ENCODE measurements at places on chromosomes 16 and 17.

GRCh38 chr16:55572439-55572838, 6.0 kb downstream of the CAPNS2 start:
- DNase-seq, result no peak

- DNase-seq, result peak; percentile 19
Measured at GRCh38 chr16:1152123-1152638, 725 bp upstream of the CACNA1H start.

GRCh38 chr17:31156326-31156725, 61.5 kb downstream of the NF1 start:
- DNase-seq, result no peak

- DNase-seq, result no peak
Measured at GRCh38 chr17:20613905-20614304, 34.4 kb downstream of the CDRT15L2 start.

DNA sequence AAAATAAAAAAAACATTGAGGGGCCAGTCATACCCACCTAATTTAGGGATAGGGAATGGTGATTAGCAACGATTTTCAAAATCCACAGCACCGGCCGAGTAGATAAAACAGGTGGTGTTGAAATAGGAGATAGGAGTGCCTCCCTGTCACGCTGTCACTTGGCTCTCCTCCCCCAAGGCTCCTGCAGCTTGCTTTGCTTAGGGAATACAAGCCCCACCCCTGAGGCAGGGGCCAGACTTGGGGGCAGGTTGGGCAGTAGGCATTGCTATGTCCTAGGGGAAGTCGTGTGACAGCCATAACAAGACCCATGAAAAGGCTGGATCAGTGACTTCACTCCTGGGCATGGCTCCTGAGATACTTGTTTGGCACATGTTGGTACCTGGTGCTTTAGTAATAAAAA, 25.8 kb downstream of the POLR2A start:
- no peak for DNase-seq

- peak; percentile 47 for DNase-seq
Measured at GRCh38 chr17:66426397-66427033, 124.1 kb downstream of the PRKCA start.

- DNase-seq, result no peak
Measured at GRCh38 chr16:75695708-75696107, 5.6 kb downstream of the DUXB start.

GRCh38 chr16:77850636-77851333, 62.4 kb downstream of the VAT1L start:
- no peak for DNase-seq

- DNase-seq, result no peak
Measured at GRCh38 chr17:69637446-69638156, 223.1 kb downstream of the MAP2K6 start.

GRCh38 chr16:69453936-69454335, 29.5 kb downstream of the CYB5B start:
- no peak for DNase-seq

- no peak for DNase-seq
Measured at GRCh38 chr17:9932491-9932890, 27.4 kb upstream of the RCVRN start.

- DNase-seq, result no peak
Measured at GRCh38 chr17:29140631-29141513, 39.3 kb downstream of the MYO18A start.

- no peak for DNase-seq
Measured at GRCh38 chr17:51203838-51204237, 37.6 kb downstream of the NME2 start.

DNA sequence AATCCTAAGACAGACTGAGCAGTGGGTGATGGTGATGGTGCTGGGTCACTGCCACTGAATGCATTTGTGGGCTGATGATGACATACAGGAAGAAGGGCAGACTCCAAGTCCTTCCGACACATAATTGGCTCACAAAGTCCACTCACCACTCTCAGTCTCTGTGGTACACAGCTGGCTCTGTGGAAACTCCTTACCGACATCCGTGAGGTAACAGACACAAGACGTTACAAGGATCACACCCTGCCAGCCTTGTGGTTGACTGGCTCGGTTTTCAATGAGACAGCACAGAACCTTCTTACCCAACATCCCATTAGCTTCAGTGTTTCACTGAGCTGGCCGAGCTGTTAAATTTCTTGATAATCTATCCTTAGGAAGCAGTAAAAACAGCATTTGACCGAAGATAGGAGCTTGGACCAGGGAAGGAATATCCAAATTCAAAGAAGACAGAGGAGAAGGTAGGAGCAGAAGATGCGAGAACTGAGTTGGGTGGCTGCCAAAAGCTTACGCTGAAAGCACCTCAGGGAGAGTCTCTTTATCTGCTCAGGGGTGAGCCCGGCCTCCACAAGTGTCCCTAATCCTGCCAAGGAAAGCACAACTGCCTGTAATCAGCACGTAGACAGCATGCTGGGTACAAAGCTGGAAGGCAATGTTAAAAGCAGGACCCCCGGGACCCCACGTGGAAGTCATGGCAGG, 5.5 kb upstream of the MXRA7 start:
- no peak for DNase-seq

GRCh38 chr17:39064374-39064773, 87.1 kb downstream of the PLXDC1 start:
- no peak for DNase-seq

- DNase-seq, result no peak
Measured at GRCh38 chr16:84245956-84246678, 6.3 kb upstream of the KCNG4 start.

DNA sequence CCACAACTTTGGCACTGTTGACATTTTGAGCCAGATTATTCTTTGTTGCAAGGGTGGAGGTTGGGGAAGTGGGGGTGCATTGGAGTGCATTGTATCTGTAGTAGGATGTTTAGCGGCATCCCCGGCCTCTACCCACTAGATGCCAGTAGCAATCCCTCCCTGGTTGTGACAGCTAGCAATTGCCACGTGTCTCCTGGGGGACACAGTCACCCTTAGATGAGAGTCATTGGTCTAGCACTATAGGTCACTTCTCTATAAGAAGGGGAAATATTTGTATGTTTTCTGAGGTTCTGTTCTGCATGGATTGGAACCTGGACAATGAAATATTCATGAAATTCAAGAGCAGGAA, 32.4 kb downstream of the MSI2 start:
- no peak for DNase-seq

DNA sequence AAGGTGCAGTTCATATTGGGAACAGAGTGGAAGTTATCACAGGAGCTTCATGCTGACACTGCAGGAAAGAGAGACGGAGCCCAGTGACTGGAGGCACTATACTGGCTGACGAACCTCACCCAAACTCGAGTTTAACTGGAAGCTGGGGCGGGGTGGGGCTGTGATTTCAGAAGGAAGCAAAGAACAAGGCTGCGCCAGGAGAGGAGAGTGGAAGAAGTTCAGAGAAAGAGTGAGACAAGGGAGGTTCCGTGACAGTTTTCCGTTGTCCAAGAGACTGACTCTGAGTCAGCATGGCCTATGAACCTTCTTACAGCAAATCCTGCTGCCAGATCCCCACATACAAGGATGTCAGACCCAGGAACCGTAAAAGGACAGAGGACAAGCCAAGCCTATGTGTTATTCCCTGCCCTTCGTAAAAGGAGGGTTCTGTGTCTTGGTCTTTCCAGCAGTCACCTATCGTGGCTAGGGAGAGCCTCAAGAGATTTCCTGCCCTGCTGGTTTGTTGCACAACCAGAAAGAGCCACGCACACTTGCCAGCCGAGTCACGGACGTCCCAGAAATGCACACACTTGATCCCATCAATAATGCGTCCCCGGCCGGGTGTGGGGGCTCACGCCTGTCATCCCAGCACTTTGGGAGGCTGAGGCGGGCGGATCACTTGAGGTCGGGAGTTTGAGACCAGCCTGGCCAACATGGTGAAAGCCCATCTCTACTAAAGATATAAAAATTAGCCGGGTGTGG, 5.1 kb downstream of the PITPNA start:
- no peak for DNase-seq

GRCh38 chr17:44191369-44191768, 4.6 kb downstream of the TMUB2 start:
- DNase-seq, result no peak

DNA sequence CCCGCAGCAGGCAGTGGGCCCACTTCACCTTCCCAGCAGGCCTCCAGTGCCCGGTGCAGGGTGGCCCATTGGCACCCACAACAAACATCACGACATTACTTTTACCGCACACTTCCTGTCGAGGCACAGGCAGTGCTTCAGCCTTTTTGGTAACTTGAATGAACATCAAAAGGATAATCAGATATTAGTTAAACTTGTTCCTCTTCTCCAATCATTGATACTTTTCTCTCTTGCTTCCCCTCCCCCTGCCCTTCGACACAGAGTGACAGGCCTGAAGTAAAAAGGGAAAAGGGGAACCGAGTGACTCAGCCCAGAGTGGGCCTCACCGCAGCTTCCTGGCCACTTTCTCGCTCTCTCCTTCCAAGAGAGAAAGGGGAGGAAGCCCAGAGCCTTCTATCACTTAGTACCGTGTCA, 507.0 kb downstream of the MAF start:
- DNase-seq, result no peak

DNA sequence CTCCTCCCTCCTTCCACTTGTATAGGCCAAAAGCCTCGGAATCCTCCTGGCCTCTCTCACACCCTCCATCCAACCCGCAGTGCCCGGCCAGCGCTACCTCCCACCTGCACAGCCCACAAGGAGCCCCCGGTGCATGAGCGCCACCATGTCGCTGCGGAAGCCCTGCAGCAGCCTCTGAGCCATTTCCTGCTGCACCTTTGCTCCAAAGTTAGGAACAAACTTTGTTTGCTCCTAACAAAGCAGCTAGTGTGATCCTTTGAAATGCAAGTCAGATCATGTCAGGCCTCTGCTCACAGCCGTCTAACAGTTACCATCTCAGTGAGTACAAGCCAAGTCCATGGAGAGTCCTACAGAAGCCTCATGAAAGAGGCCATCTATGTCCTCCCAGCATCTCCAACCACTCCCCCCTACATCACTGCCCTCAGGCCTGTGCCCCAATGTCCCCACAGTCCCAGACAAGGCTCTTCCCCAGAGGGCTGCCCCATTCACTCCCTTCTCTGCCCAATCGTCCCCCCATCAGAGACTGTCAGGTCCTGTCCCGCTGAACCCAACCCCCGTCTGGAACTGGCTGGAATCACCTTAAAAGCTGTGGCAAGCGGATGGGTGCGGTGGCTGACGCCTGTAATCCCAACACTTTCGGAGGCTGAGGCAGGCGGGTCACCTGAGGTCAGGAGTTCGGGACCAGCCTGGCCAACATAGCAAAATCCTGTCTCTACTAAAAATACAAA, 7.5 kb downstream of the DCAKD start:
- DNase-seq, result no peak

DNA sequence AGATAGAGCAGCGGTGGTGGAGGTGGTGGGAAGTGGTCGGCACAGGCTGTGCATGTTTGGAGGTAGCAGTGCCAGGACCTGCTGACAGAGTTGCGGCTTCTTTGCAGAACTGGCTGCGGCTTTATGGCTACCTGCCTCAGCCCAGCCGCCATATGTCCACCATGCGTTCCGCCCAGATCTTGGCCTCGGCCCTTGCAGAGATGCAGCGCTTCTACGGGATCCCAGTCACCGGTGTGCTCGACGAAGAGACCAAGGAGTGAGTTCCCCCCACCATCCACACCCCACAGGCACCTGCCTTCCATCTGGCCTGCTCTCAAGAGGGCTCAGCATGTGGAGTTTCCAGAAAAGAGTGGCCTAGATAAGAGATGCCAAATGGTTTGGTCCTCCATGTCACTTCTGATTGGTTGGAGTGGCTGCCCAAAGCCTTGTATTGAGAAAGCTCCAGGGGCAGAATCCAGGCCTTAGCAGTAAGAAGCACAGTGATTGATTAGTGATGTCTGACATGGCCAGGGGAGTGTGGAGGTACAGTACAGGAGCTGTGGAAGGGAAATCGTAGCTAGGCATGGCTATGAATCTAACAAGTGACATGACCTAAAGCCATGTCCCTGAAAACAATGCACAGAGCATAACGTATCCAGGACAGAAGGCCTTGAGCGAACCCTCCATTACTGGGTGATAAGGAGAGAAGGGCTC, 12.0 kb downstream of the MMP15 start:
- no peak for DNase-seq

- no peak for DNase-seq
Measured at GRCh38 chr16:57910696-57911095, 60.2 kb downstream of the CNGB1 start.
